Activated naive CD8-positive, alpha-beta T cell treated with anti-CD3 and anti-CD28 coated beads, Interleukin-2, amount 10 ng/mL, durations not matched to agents 7 days and 5 days (primary cell): ENCODE measurements at places on chromosomes 1 and 21. TPM values are rescaled to one million over a fixed set of nuclear protein-coding genes. Genes with fewer than 3 reads are reported as not detected.

DNA sequence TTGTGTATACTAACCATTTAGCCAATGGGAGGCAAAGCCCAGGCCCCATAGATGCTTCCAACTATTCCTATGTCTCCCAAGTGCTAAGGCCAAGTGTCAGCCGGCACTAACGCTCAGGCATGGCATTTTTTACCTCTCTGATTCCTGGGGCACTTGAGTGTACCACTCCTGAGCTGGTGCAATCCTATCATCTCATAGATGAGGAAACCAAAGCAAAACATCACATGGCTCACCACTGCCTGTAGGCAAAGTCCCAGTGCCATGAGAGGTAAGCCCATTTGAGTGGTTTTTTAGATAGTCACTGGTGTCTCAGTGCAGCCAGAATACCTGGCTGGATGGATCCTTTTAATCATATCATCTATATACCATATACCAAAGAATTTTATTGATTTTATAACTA, 8.0 kb upstream of the CCN1 start:
- no peaks in the 10 kb centered on the region for H3K36me3 ChIP-seq
- DNase-seq = no peak
- no peak overlapping the region for H3K4me3 ChIP-seq
- H3K27ac ChIP-seq = no peak overlapping the region
- peaks cover 7% of the 10 kb centered on the region for H3K4me1 ChIP-seq

Gene TTC22
- total RNA-seq = 10.1 TPM

Gene AMPD1
- not detected for total RNA-seq

Gene CFAP74
- not detected for total RNA-seq

Gene FHL3
- 14.7 TPM for total RNA-seq
